ENCODE measurements at places on chromosomes 11 and 22.

DNA sequence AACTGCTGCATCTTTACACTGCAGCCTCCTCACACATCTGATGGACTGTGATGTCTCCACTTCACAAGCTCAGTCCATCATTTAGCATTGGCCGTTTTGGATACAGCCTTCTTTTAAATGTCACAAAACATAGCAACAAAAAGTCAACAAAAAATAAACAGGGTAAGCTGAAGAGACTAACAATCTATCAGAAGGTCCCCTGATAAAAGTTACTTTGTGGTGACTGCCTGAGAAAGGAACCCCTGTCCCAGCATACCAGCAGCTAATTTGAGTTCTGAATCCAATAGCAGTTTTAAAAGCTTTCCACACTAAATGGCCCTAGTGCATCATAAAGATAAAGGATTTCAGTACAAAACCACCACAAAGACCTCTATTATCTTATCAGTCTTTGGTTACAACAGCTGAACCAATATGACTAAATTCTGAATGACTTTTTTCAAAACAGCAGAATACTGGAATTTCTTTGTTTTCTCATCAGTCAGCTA lies 162.4 kb downstream of the SOX6 start:
- no peak for DNase-seq

DNA sequence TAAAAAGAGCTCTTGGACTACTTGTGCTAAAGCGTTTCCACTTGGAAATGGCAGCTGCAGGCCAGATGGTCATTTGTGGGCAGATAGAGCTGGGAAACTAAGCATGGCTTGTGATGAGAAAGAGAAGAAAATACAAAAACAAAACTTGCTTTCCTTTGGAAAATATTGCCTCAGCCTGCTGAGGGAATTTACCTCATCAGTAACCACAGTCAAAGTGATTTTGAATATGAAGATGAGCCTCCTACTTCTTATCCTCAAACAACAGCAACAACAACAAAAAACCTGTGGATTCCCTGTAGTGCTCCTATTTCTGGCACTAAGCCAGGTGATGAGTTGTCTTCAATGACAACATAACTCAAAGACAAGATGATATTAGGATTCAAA lies 62.7 kb upstream of the FIBIN start:
- DNase-seq = peak; percentile 61

- DNase-seq = peak; percentile 34
Observed at GRCh38 chr11:35785287-35786167, 123.0 kb downstream of the TRIM44 start.

DNA sequence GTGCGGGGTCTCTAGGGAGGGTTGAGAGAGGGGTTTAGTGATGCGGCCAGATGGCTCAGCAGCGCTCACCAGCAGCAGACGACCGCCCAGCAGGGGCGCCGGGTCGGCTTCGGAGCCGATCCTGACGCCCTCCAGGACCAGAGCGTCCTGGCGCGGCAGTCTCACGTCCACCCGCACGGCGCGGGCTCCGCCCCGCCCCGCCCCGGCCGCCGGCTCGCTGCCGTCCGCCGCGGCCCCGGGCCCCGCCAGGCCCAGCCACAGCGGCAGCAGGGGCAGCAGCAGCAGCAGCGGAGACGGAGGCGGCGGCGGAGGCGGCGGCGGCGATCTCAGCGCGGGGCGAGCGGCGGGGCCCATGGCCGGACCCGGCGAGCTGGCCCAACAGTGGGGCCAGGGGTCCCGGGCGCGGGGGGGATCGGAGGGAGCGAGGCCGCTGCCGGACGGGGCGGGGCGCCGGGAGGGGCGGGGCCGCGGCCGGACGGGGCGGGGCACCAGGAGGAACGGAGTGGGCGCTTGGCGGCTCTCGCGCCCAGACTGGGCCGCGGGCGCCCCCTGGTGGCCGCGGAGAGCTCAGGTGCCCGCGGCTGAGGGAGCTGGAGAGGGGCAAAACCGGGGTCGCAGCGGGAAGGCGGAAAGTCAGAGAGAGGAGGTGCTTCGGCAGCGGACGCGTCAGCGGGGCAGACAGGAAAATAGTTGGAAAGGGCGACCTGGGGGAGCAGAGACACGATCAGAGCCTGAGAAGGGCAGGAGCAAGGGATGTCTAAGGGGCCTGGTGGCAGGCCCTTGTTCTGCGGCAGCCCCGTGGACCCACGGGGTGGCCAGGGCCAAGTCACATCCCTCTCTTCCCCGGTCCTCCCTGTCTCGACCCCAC lies at the start of gene RNF215:
Gene RNF215 (minus strand): TSS at position 452 of the 868 bp plus-strand sequence. CDS start 98 bp downstream, at position 354.
- peak; percentile 77 for DNase-seq

GRCh38 chr11:70247710-70248072 lies 22.8 kb upstream of the PPFIA1 start:
- no peak for DNase-seq

- peak; percentile 45 for DNase-seq
Observed at GRCh38 chr11:75931124-75931523, 116.1 kb downstream of the UVRAG start.

- no peak for DNase-seq
Observed at GRCh38 chr11:117768506-117768905, 28.5 kb downstream of the DSCAML1 start.

GRCh38 chr11:30510750-30511149 lies 75.4 kb downstream of the MPPED2 start:
- no peak for DNase-seq

DNA sequence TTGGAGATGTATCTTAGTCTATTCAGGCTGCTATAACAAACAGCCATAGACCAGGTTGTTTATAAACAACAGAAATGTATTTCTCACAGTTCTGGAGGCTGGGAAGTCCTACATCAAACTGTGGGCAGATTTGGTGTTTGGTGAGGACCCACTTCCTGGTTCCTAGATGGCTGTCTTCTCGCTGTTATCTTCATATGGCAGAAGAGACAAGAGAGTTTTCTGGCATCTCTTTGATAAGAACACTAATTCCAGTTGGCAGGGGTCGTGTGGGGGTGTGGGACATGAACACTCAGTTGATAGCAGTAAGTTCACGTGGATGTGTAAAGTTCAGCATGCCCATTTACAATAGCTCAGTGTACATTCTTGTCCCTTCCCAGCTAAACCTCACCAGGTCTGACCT lies 41.3 kb upstream of the HMGXB4 start:
- DNase-seq = no peak

GRCh38 chr11:115366826-115367225 lies 137.4 kb downstream of the CADM1 start:
- DNase-seq = no peak

DNA sequence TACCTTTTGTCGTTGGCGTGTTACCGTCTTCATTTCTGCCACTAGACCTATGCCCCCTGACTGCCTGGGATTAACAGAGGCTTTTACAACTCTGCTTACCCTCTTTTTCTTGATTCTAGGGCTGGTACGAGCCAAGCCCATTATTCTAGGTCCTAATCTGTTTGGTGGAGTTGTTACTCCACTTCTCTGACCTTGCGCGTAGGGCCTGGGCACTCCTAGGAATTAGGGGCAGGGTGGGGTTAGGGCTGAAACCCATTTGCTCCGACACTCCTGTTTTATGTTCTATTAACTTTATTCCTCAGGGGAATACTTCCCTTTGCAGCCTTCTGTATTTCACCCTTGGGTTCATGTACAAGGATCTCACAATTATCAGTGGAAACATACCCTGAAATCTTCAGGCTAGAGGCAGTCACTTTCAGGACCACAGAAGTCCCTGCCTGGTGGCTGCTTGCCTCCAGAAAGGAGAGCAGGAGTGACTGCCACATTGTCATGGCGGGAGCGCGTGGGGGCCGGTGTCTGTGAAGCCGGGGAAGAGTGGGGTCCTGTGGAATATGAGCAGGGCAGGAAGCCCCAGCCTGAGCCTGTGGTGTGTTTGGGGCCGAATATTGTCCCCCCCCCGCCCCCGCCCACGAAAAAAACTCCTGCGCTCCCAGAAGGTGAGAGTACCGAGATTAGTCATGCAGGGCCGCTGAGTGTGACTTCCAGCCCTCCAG lies 731 bp upstream of the SLC37A2 start:
- no peak for DNase-seq

- DNase-seq = no peak
Observed at GRCh38 chr11:95989076-95989605, 65.2 kb upstream of the MTMR2 start.

- DNase-seq = peak; percentile 9
Observed at GRCh38 chr11:85918910-85919794, 64.0 kb downstream of the CCDC83 start.

- DNase-seq = no peak
Observed at GRCh38 chr22:29129808-29130140, 56.9 kb downstream of the KREMEN1 start.

- peak; percentile 31 for DNase-seq
Observed at GRCh38 chr11:120200677-120201076, 10.2 kb upstream of the OAF start.

- peak; percentile 91 for DNase-seq
Observed at GRCh38 chr11:12170984-12171383, 60.6 kb downstream of the MICAL2 start.

- DNase-seq = peak; percentile 61
Observed at GRCh38 chr22:32622004-32622743, 147.6 kb downstream of the FBXO7 start.

DNA sequence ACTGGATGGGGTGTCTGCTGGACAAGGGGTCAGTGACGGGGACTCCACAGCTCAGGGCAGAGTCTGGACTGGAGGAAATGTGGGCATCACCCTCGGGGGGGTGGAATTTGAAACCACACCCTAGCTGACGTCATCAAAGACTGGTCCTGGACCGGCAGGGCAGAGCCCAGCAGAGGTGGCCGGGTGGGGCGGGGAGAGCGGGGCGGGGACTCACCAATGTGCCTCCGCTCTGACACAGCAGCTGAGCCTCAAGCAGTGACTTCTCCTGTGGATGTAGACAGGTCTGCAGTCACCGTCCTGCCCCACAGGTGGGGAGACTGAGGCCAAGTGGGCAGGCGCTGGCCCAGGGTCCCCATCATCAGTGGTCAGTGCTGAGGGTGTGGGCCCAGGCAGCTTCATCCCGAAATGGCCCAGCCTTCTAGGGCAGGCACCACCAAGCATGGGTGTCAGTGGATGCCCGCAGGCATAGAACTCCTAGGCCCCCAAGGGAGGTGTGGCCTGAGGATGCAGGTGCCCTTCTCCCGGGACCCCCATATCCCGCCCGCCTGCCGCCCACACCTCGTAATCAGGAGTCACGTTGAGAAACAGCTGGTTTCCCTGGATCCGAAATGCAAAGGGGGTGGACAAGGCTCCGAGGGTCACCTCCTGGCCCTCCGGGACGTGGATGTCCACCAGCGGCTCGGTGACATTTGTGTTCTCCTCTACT lies 603 bp downstream of the CDHR5 start:
- DNase-seq = no peak

- no peak for DNase-seq
Observed at GRCh38 chr11:47396049-47396320, 12.4 kb upstream of the SLC39A13 start.

- DNase-seq = no peak
Observed at GRCh38 chr11:43555186-43555585, 125.4 kb upstream of the HSD17B12 start.

DNA sequence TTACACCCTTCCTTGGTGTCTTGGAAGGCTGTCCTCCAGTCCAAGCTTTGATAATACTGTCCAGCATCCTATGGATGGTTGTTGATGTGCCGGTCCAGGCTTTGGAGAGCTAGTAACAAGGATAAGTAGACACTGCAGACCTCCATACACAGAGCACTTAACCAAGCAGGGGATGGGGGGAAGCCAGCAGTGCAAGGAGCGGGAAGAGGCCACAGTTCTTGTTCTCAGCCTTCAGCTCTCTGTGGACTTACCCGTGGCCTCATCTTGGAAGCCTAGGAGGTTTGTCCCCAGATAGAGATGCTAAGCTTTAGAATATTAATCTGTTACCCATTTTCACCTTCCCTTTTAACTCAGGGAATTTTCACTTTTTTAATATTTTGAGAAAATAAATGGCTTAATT lies 30.9 kb upstream of the ZC3H12C start:
- no peak for DNase-seq

DNA sequence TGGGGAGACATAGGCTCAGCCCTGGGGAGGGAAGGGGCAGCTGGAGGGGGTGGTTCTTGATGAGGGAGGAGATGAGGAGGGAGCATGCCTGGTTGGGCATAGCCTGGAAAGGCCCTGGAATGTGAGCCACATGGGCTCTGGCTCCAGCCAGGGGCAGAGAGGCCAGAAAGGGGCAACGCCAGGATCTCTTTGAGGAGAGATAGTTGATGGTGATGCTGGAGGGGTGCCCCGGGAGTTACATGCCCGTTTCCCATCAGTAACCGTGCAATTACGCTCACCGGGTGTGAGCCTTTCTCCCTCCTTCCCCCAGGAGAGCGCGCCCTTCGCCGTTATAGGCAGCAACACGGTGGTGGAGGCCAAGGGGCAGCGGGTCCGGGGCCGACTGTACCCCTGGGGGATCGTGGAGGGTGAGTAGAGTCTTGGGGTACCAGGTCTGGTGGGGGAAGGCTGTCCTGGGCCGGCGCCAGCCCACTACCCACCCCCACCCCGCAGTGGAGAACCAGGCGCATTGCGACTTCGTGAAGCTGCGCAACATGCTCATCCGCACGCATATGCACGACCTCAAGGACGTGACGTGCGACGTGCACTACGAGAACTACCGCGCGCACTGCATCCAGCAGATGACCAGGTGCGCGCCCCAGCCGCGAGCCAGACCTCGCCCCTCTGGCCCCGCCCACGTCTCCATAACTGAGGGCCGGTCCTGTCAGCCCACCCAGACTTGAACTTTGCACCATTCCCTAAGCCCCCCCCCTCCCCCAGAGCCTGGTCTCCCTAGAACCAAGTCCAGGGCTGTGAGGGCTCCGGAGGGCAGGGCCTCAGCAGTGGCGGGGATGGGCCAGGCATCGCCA lies 1.8 kb upstream of the GP1BB start:
- no peak for DNase-seq

DNA sequence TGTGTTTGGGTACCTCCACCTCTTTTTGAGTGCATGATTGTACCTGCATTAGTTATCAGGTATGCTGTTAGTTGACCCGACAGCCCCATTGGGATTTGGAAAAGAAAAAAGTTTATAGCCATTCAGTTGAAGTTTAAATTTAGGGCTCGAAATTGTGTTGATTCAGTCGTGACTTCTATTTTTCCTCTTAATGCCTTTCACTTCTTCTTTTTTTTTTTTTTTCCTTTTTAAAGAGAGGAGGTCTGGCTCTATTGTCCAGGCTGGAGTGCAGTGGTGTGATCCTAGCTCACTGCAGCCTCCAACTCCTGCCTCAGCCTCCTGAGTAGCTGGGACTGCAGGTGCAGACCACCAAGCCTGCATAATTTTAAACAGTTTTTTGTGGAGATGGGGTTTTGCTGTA lies 2.3 kb downstream of the STT3A start:
- no peak for DNase-seq

DNA sequence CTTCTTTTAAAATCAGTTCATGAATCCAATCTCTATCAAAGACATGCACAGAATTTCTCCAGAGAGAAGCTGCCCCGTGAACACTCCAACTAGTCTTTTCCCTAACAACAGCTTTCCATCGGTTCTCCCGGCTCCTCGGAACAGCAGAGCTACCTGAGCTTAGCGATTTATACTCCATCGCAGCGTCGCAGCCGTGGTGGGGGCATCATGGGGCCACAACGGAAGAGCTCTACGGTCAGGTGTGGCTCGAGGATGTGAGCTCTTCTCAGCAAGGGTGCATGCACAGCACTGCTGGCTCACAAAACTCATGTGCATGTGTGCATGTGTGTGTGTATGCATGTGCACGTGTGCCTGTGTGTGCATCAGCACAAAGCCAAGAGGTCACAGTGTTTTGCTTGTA lies 11.7 kb upstream of the MOB2 start:
- no peak for DNase-seq

GRCh38 chr22:23419931-23420330 lies 160.2 kb downstream of the IGLL1 start:
- no peak for DNase-seq

Data from astrocyte of the spinal cord (primary cell).